ENCODE measurements at places on chromosomes 2 and 18. TPM values are rescaled to one million over a fixed set of nuclear protein-coding genes. Genes with fewer than 3 reads are reported as not detected.

COL3A1 gene
- total RNA-seq, result 0.43 TPM

SLC5A7 gene
- not detected for total RNA-seq

TBR1 gene
- total RNA-seq, result not detected

CD226 gene
- 1.9 TPM for total RNA-seq

FBXO41 gene
- 3.9 TPM for total RNA-seq

UGT1A6 gene
- 23.2 TPM for total RNA-seq

USP40 gene
- 17.6 TPM for total RNA-seq

DNER gene
- 2.6 TPM for total RNA-seq

PAX3 gene
- not detected for total RNA-seq

ASAP2 gene
- 36.9 TPM for total RNA-seq

ANKAR gene
- total RNA-seq, result 2.4 TPM

LRRTM4 gene
- not detected for total RNA-seq

ETAA1 gene
- total RNA-seq, result 18.5 TPM

ALPP gene
- not detected for total RNA-seq

EHBP1 gene
- 102 TPM for total RNA-seq

STEAP3 gene
- total RNA-seq, result 23.6 TPM

SERPINB10 gene
- total RNA-seq, result 4.8 TPM

ATP8B1 gene
- total RNA-seq, result 29.2 TPM

GPR75 gene
- 0.96 TPM for total RNA-seq

ERFE gene
- total RNA-seq, result 2.3 TPM

DSG3 gene
- 215 TPM for total RNA-seq

GRB14 gene
- total RNA-seq, result 5.3 TPM

LINC00305 gene
- total RNA-seq, result not detected

HNMT gene
- total RNA-seq, result 3.4 TPM

ADNP2 gene
- total RNA-seq, result 25.2 TPM

HAT1 gene
- 23.1 TPM for total RNA-seq

ST8SIA5 gene
- not detected for total RNA-seq

CSRNP3 gene
- 0.48 TPM for total RNA-seq

CAPN14 gene
- 2.2 TPM for total RNA-seq

EFEMP1 gene
- 188 TPM for total RNA-seq

SPP2 gene
- total RNA-seq, result not detected

UPP2 gene
- not detected for total RNA-seq

LMAN1 gene
- 137 TPM for total RNA-seq

AGXT gene
- total RNA-seq, result not detected

MLPH gene
- total RNA-seq, result 9.9 TPM

KLHL41 gene
- total RNA-seq, result 0.24 TPM

CFAP65 gene
- total RNA-seq, result under 0.01 TPM

NETO1 gene
- total RNA-seq, result not detected

ANKRD44 gene
- 0.64 TPM for total RNA-seq

LGALSL gene
- 14.0 TPM for total RNA-seq

SERPINB3 gene
- total RNA-seq, result 33.7 TPM
